Esophagus squamous epithelium (tissue), 5 donors: ENCODE measurements at places on chromosomes 7 and 10.

GRCh38 chr7:25303281-25304181 lies 75.2 kb upstream of the NPVF start:
- no peak for DNase-seq

DNA sequence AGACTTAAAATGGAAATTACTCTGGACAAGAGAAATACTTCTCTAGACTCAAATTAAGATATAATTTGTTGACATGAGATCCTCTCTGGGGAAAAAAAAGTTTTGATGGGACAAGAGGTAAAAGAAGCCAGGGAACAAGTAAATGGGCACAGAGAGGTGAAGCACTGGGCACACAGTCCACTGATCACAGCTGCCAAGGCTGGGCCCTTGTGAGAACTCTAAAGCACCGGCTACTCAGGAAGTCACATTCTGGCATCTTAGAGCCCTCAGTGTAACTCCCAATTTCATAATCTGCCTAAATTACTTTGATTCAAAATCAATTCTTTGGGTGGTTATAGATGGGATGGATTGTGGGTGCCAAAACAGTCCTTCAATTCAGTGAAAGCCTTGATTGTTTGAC lies 123.2 kb upstream of the CACNA2D1 start:
- DNase-seq = no peak

- no peak for DNase-seq
These were observed 1.6 kb downstream of the TAC1 start for GRCh38 chr7:97733276-97734161.

- DNase-seq = no peak
These were observed 6.4 kb downstream of the USP54 start for GRCh38 chr10:73584737-73585136.

GRCh38 chr10:80996615-80997193 lies 459.0 kb downstream of the SH2D4B start:
- DNase-seq = no peak

DNA sequence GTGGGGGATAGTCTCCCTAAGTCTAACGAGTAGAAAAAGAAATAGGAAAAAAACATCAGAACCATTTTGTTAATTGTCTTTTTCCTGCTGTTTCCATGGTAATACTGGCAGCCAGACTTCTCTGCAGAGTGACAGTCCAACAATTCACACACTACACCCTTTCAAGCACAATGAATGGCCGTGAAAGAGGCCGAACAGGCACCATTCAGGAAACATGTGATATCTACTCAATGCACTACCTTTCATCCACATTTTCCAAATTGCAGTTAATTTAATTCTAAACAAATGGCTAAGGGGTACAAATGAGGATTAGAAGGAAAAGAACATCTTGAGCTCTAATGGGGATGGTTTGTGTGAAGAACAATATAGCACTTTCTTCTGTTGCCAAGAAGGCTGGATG lies 358.5 kb upstream of the ANKRD30A start:
- DNase-seq = no peak

GRCh38 chr10:122461729-122462532 lies 578 bp downstream of the HTRA1 start:
- no peak for DNase-seq
